ENCODE measurements at places on chromosomes 3 and 15. TPM values are rescaled to one million over a fixed set of nuclear protein-coding genes. Genes with fewer than 3 reads are reported as not detected.

The STX19 gene
- total RNA-seq, result not detected

The FAM174B gene
- 13.8 TPM for total RNA-seq

The PAQR9 gene
- 0.09 TPM for total RNA-seq

The GCHFR gene
- total RNA-seq, result 15.4 TPM

The TGM5 gene
- not detected for total RNA-seq

DNA sequence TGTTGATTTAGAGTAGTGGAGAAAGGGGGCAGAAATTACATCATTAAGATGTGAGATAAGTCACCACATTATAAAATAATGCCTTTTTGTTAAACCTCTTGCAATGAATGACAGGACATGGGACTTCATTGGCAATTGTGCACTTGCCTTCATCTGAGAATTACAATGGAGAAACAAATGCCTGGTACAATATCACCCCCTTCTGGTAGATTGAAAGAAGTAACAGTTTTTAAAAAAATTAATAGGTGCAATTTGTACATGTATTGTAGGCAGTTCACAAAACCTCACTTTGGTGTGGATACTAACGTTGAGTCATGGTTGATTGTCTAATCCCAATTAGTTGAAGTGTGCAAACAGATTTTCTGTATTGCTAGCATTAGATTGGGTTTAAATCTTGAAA, 4.6 kb upstream of the P2RY14 start:
- H3K4me1 ChIP-seq, result no peaks in the 10 kb centered on the region
- peak; percentile 72 for DNase-seq
- H3K27me3 ChIP-seq, result no peaks in the 10 kb centered on the region
- H3K27ac ChIP-seq, result no peak overlapping the region
- no peak overlapping the region for H3K4me3 ChIP-seq

DNA sequence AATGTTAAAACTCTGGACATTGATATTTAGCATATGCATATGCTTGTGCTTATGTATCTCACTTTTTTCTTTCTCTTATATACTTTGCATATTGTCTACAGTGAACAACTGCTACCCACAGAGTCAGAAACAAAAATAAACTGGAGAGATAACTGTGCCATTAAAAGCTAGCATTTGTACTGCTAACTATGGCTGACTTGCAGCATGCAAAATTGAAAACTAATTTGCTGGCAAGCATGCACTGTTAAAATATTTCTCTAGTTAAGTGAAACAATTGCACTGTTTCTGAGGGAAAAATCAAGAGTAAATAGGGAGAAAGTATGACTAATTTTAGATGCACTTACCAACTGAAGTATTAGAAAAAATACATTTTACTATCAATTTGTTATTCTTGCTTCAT, 177.8 kb downstream of the CBLB start:
- H3K4me3 ChIP-seq, result no peak overlapping the region
- no peak overlapping the region for H3K27ac ChIP-seq
- H3K36me3 ChIP-seq, result peaks cover 3% of the 10 kb centered on the region
- no peaks in the 10 kb centered on the region for H3K4me1 ChIP-seq
- DNase-seq, result no peak

GRCh38 chr3:127688022-127688415, 15.3 kb downstream of the ABTB1 start:
- no peaks in the 10 kb centered on the region for H3K27me3 ChIP-seq
- H3K36me3 ChIP-seq, result no peaks in the 10 kb centered on the region

- H3K27me3 ChIP-seq, result no peaks in the 10 kb centered on the region
- H3K4me3 ChIP-seq, result no peak overlapping the region
Observed at GRCh38 chr15:57398336-57398735, 22.0 kb downstream of the CGNL1 start.

GRCh38 chr3:187946981-187947380, 201.7 kb upstream of the BCL6 start:
- no peak overlapping the region for H3K27ac ChIP-seq
- no peaks in the 10 kb centered on the region for H3K4me1 ChIP-seq
- no peaks in the 10 kb centered on the region for H3K27me3 ChIP-seq
- no peak overlapping the region for H3K4me3 ChIP-seq
- H3K36me3 ChIP-seq, result no peaks in the 10 kb centered on the region
- no peak for DNase-seq

DNA sequence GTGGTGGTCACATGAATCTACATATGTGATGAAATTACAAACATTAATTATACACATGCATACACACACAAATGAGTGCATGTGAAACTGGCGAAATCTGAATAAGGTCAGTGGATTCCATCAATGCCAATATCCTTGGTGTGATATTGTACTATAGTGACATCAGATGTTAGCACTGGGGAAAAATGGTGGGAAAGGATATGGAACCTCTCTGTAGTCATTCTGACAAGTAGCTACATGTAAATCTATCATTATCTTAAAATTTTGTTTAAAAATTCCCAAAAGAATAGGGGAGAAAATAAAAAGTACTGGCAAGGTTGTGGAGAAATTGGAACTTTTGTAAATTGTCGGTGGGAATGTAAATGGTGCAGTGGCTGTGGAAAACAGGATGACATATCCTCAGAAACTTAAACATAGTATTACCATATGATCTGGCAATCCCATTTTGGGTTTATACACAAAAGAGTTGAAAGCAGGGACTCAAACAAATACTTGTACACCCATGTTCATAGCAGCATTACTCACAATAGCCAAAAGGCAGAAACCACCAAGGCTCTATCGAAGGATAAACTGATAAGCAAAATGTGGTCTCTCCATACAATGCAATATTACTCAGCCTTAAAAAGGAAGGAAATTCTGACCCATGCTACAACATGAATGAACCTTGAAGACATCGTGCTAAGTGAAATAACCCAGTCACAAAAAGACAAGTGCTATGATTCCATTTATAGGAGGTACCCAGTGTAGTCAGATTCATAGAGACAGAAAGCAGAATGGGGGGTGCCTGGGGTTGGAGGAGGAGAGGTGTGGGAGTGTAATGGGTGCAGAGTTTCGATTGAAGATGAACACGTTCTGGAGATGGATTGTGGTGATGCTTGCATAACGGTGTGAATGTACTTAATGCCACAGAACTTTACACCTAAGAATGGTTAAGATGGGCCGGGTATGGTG, 25.3 kb upstream of the HRH1 start:
- no peak for DNase-seq
- H3K36me3 ChIP-seq, result no peaks in the 10 kb centered on the region
- H3K27ac ChIP-seq, result no peak overlapping the region
- H3K27me3 ChIP-seq, result no peaks in the 10 kb centered on the region
- H3K4me1 ChIP-seq, result no peaks in the 10 kb centered on the region
- no peak overlapping the region for H3K4me3 ChIP-seq

DNA sequence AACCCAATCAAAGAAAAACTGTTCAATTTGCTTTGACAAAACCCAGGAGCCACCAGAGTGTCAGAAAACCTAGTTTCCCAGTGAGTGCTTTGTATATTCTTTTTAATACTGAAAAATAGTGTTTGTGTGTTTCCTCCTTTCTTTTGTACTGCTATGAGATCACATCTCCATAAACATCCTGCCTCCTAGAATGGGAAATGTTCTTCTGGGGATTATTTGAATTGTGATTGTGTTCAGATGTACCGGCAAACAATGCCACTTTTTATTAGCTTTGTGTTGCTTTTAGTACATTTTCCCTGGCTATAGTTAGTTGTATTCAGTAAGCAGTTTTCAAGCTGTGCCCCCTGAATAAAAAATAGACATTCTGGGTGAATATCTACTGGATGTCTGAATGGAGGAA, 148.0 kb upstream of the NR2E3 start:
- H3K27ac ChIP-seq, result no peak overlapping the region
- no peaks in the 10 kb centered on the region for H3K36me3 ChIP-seq
- no peak for DNase-seq

GRCh38 chr15:82968066-82968465, 15.5 kb upstream of the HOMER2 start:
- H3K27ac ChIP-seq, result no peak overlapping the region
- H3K4me3 ChIP-seq, result no peak overlapping the region
- H3K27me3 ChIP-seq, result no peaks in the 10 kb centered on the region
- DNase-seq, result no peak
- H3K4me1 ChIP-seq, result no peaks in the 10 kb centered on the region

DNA sequence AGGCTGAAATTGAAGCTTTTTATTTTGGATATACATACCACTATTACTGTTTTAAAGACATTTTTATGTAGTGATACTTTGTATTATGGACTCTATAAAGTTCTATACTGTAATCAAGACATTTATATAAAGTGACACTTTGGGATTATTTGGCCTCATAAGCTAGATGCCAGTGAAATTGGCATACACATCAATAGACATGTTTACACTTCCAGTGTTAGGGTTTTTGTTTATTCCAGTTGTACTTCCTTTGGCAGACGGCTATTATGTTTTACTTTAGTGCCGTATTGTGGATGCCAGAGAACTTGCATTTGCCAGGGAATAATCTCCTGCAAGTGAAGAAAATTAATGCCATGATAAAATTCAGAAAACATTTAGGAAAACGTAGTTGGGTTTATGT, 6.0 kb downstream of the LXN start:
- H3K4me1 ChIP-seq, result no peaks in the 10 kb centered on the region
- peaks cover 3% of the 10 kb centered on the region for H3K36me3 ChIP-seq
- H3K27me3 ChIP-seq, result no peaks in the 10 kb centered on the region
- H3K4me3 ChIP-seq, result no peak overlapping the region
- no peak overlapping the region for H3K27ac ChIP-seq
